Kidney (tissue), 22 donors: ENCODE measurements at places on chromosomes 1 and 21. TPM values are rescaled to one million over a fixed set of nuclear protein-coding genes. Genes with fewer than 3 reads are reported as not detected.
A peak's percentile ranks its signal among the peaks of the same experiment; 100 is the strongest.

DNA sequence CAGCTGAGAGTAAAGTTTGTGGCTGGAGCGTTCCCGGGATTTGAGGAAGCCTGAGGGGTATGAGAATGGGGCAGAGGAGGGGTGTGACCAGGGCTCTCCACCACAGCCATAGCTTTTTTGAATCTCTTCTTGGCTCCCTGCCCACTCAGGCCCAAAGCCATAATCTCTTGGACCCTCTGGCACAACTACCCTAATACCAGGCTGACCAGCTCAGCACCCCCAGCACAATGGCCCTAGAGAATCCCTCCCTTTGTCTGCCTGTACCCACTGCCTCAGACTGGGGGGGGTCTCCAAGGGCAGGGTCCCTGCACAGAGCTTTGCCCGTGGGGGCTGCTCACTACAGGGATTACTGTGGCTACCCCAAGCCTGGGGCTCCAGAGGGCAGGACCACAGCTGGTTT, 7.5 kb downstream of the DENND4B start:
- H3K27ac ChIP-seq = no peak overlapping the region
- H3K4me3 ChIP-seq = no peak overlapping the region
- H3K27me3 ChIP-seq = no peaks in the 10 kb centered on the region
- peaks cover 3% of the 10 kb centered on the region for H3K4me1 ChIP-seq

- no peak for DNase-seq
- H3K27ac ChIP-seq = no peak overlapping the region
- H3K36me3 ChIP-seq = no peaks in the 10 kb centered on the region
- H3K27me3 ChIP-seq = no peaks in the 10 kb centered on the region
These were observed 113.9 kb downstream of the SLC45A1 start for GRCh38 chr1:8431784-8432183.

DNA sequence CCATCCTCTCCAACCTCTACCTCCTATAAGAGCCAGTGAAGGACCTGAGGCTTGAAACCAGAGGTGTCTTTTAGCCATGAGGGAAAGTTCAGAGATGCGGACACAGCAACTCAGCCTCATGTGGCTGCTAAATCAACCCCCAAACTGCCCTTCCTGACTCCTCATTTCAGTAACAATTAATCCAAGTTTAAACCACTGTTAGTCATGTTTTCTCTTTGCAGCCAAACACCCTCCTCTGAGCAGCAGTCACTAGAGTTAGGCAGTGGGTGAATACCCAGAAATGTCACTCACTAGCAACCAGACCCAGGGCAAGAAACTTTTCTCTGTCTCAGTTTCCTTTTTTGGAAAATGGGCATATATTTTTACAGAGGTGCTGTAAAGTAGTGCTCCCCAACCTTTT, 71.2 kb downstream of the KCNJ15 start:
- peak overlapping the region; percentile 4 for H3K27ac ChIP-seq
- peaks cover 12% of the 10 kb centered on the region for H3K4me1 ChIP-seq
- H3K27me3 ChIP-seq = no peaks in the 10 kb centered on the region
- no peaks in the 10 kb centered on the region for H3K36me3 ChIP-seq
- no peak overlapping the region for H3K4me3 ChIP-seq
- DNase-seq = no peak

DNA sequence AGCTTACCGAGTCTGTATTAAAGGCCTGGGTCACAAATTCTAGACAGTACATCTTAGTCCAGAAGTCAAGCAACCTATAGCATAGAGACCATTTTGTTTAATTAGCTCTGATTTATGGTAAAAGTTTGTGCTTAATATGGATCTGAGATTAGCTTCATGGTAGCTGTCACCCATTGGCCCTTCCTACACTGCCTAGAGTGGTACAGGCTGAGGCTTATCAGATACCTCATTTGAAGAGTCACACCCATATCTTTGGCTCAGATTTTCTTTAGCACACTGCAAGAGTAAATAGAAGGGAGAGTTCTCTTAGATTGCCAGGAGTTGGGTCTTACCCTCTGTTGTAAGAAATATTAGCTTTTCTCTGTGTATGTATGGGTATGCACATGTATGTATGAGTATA, 3.6 kb downstream of the AK4 start:
- H3K4me3 ChIP-seq = peak overlapping the region; percentile 72
- DNase-seq = no peak
- no peaks in the 10 kb centered on the region for H3K4me1 ChIP-seq
- H3K27ac ChIP-seq = peak overlapping the region; percentile 44

DNA sequence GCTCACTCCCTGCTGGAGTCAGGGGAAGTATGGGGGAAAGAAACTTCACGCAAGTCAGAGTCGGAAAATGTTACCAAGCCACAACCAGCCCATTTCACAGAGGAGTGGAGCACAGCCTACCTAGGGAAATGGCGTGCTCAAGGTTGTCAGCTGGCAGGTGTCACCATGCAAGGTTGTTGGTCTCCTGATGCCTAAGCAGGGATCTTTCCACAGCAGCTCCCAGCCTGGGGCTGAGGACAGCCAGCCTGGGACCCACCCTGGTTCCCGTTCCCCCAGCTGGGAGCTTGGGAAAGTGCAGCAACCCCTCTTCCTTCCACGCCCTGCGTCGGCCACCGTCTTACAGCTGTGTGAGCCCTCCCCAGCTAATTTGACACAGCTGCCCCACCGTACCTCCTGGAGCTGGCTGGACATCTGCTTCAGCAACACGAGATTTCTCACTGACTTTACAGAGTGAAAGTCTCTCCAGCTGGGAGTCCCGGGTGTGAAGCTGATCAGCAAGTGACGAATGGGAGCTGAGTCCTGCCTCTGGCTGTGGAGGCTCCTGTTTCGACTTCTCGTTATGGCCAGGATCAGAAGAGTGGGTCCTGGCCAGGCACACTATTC, 224.6 kb upstream of the RAB4A start:
- H3K27ac ChIP-seq = no peak overlapping the region
- no peaks in the 10 kb centered on the region for H3K27me3 ChIP-seq
- no peak for DNase-seq
- H3K4me3 ChIP-seq = no peak overlapping the region
- H3K4me1 ChIP-seq = no peaks in the 10 kb centered on the region
- no peaks in the 10 kb centered on the region for H3K36me3 ChIP-seq

The CTTNBP2NL gene
- 6.7 TPM for polyA plus RNA-seq

The CFAP126 gene
- polyA plus RNA-seq = 2.5 TPM

The TSPAN1 gene
- polyA plus RNA-seq = 518 TPM
